ENCODE measurements at places on chromosomes 5 and 9.

GRCh38 chr5:113182658-113183344, 206.2 kb downstream of the DCP2 start:
- DNase-seq: no peak

DNA sequence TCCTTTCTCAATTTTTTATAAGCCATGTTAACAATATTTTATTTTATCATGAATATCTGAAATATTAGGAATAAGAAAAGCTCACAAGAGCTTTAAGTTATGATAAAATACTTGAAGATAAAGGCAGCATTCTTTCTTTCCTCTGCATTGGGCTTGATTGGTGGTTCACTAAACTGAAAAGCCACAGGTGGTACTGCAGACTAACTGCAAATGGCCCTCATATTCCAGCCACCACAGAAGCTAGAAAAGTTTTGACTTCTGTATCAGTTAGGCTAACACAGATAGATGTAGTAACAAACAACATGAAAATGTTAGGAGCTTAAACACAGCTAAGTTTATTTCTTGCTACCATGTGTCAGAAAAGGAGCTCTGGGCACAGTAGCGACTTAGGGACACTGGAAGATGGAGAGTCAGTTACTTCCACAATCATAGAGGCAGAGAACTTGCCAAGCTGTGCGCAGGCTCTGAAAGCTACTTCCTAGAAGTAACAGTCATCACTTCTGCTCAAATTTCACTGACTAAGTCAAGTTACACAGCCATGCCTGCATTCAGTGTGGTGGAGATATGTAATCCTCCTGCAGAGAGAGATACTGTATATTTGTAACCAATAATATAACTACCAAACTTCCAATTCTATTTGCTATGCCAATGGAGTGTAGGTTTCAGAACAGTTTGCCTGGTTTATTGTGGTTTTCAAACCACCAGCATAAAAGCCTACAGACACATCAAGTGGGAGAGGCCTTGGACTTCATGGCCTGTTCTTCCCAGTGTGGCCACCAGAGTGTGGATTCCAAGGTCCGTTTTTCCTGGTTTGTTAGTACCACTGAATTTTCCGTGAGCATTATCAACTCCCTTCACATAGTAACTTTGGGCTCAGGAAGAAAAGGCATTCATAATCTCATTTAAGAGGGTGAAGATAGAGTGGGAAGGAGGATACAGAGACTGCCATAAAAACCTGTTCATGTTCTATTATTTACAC, 268.3 kb downstream of the PJA2 start:
- no peak for DNase-seq

- no peak for DNase-seq
Observed at GRCh38 chr5:178330791-178331404, 98.3 kb upstream of the PHYKPL start.

DNA sequence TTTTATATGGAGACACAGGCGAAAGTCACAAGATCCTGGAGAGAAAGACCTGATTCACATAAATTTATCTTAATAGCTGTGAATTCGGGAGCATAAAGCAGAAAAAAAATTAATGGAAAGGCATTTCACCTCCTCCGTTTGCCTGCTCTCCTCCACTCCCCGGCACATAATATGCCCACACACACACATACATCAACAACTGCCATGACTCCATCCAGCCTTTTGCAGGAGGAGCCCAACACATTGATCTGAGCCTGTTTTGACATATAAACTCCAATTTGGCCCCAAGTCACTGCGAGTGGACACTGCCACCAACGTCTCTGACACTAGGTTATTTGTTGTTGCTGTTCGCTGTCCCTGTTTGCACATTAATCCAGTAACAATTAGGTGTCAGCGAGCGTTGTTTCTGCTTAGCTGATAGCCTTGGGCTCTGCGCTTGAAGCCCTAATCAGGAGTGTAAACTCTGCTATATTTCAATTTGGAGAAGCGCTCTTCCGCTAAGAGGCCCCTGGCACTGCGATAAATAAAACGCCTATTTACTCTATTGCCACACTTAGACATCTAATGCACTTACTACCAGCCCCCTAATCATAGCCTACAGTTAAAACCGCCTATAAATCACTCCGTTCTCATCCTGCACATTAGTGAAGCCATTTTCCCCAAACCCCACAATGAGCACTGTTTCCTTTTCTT, 195.8 kb upstream of the TBCA start:
- peak; percentile 42 for DNase-seq

DNA sequence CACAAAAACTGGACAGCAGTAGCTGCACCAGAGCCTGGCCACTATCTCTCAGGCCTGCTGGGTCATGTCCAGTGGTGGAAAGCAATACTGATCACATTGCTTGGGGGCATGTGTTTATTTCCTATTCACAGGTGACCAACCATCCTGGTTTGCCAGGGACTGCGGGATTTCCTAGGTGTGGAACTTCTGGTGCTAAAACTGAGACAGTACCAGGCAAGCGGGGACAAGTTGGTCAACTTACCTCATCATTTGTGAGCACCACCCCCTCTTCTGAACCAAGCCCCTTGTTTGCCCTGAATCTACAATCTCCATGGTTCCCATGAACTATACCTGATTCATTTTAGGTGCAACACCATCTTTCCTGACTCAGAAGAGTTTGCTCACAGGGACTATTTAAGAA, 81.3 kb downstream of the TNC start:
- DNase-seq: no peak

DNA sequence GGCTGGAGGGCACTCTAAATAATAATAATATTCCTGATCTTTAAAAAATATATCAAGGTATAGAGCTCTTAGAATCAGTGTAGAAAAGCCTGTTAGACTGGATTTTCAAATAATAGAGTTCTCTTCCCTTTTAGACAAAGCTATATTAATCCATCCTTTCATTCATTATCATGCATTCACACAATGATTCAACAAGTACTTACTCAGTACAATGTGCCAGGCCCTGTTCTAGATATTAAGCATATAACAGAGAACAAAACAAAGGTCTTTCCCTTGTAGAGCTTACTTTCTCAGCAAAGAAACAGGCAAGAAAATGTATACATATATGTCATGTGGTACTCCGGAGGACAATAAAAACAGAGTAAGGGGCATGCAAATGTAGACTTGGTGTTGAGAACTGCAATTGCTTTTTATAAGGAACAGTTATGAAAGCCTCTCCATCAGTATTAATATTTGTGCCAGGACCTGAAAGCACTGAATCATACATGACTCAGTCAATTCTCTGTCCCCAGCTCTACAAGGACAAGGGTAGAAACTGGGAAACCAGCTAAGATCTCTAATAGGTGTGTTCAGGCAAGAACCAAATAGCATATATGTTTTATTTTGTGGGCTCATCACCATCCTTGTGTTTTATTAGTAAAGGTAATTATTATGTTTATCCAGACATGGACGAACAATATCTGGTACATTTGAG, 72.2 kb downstream of the PIP5K1B start:
- no peak for DNase-seq

DNA sequence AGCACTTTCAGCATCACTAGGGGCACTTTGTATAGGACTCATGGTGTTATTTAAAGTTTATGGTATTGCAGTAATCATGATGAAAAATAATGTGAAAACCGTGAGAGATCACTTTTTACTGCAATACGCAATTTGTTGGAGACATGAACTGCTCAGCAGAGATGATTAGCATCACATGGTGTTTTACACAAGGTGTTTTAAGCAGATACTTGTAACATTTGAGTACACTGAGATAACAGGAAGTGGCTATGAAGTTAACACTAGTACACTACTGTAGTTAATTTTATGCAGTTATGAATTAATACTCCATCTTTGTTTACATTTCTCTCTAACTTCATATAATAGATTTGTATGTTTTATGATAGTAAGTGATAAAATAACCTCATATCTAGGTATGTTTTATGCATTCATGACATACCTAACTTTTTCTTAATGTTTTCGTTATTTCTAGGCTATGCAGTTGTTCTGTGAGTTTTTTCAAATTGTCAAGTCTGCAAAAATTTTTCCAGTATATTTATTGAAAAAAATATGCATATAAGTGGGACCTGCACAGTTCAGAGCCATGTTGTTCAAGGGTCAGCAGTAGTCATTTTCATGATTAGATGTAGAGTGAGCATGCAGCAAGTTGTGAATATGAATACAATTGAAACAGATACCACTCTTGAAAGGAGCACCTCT, 13.0 kb downstream of the SUB1 start:
- DNase-seq: no peak

GRCh38 chr5:165405340-165405739, 1899.9 kb downstream of the MAT2B start:
- no peak for DNase-seq

GRCh38 chr9:72704688-72705375, 183.4 kb downstream of the TMC1 start:
- no peak for DNase-seq

DNA sequence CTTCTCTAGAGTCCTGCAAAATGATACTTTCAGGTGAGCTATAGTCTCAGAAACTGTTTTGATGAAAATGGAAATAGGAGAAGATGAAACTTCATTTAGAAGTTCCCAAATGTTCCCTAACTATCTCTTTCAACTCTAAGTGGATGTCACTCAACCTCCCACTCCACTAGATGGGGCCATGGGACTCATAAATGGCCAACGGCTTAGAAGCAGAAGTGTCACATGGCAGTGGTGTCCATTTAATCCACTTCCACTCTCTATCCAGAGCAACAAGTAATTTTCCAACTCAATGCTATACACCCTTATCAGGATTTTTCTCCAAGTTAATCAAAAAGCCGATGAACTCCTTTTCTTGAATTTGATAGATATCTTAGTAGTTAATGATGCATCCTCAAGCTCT, 295.7 kb downstream of the EDIL3 start:
- no peak for DNase-seq

DNA sequence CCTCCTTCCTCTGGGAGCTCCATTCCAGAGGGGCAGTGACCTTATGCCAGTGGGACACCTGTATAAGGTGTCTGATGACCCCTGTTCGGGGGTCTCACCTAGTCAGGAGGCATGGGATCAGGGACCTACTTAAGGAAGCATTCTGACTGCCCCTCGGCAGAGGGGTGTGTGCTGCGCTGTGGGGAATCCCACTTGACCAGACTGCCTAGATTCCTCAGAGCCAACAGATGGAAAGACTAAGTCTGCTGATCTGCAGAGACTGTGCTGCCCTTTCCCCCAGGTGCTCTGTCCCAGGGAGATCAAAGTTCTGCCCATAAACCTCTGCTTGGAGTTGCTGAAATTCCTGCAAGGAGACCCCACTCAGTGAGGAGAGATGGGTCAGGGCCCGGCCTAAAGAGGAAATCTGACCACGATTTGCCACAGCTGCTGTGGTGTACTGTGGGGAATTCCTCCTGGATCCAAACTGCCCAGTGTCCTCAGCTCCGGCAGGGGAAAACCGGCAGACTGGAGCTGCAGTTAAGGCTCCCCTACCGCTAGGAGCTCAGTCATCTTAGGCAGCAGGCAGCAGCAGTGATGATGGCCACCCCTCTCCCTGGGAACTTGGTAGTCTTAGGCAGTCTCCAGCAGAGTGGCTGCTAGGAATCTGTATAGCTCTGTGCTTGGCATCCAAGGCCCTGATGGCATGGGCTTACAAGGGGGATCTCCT, 34.8 kb upstream of the FAM120A start:
- DNase-seq: no peak

- DNase-seq: no peak
Observed at GRCh38 chr9:28750136-28750535, 1176.9 kb upstream of the C9orf72 start.

DNA sequence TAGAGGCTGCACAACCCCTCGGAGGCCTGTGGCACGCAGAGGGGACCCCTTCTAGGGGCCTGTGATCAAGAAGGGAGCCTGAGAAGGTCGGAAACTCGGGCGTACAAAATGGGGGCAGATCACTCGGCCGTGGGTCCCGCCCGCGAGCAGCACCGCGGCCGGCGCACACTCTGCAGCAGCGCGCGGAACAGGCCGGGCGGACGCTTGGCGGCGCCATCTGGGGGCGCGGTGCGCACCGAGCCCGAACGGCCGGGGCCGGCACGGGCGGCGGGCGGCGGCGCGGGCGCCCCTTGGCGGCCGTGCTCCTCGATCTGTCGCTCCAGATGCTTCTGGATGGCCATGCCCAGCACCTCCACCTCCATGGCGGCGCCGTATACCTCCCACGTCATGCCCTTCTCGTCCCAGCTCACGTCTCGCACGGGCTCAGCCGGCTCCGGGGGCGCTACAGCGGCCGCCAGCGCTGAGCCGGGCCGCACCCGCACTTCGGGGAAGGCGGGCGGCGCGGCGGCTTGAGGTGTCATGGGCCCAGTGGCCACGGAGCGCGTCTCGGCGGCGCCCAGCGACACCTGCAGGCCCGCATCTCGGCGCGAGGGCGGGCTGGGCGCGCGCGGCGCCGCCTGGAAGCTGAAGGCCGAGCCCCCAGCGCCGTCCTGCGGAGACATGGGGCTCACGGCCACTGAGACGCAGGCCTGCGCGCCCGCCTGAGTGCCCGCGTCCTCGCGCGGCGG, 13.1 kb downstream of the GPRIN1 start:
- DNase-seq: no peak

GRCh38 chr5:1386274-1386717, 41.4 kb upstream of the CLPTM1L start:
- DNase-seq: no peak

- DNase-seq: no peak
Observed at GRCh38 chr5:146909255-146910068, 30.9 kb upstream of the PPP2R2B start.

DNA sequence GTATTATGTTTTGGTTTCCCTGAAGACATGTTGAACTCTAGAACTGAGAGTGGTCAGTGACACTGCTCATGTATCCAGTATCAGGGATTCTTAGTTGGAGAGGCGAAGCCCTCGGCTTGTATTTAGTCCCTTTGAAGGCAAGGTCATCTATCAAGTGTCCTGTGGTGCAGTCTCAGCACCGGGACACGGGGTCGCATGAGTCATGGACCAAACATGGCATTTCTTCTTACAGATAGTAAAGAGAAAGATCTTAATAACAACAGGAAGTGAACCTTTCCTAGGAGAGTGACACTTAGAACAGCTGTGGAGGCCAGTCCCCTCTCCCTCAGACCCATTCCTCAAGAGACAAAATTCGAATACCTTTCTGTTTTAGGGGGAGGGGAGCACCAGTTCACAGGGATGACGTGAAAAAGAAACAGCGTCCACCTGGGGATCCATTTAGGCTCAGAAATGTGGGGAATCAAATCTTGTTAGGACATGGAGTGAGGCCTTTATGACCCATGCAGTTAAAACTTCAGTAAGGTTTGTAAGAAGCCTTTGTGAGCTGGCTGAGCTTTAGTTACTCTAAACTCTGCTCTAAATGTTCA, 86.5 kb downstream of the ADGRV1 start:
- DNase-seq: no peak

GRCh38 chr9:9605681-9606080, 1007.1 kb downstream of the PTPRD start:
- DNase-seq: no peak
